ENCODE measurements at places on chromosomes 11 and 22.

DNA sequence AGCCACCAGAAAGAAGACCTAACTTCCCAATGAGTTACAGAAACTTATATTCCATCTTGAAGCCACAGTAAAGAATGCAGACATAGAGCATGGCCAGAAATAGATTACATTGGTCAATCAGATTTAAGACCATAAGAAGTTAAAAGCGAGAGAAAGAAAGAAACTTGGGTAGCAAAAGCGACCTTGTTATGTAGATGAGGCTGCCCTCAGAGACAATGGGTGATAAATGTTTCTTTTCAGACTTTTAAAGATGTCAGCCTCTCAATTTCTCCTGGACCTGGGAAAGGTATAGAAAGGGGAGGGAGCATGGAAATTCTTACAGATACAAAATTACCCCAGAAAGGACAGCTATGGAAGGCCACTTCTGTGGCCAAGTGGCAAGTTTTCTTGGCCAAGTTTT lies 732.6 kb upstream of the LUZP2 start:
- no peak for DNase-seq

DNA sequence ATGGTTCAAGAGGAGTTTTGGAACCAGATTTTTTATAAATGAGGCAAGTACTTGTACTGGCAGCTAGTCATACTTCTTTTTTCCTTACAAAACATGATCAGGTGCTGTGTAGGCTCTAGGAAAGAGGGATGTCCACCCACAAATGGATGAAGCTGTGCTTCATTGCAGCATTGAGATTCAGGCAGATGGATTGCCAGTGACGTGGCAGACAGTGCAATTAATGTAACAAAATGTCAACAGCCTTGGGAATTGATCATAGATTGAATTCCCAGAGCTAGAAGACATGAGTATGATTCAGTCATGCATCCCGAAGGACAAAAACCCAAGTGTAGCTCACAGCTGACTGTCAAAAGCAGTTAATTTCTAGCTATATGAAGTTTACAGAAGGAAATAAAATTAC lies 99.2 kb upstream of the RASSF10 start:
- no peak for DNase-seq

DNA sequence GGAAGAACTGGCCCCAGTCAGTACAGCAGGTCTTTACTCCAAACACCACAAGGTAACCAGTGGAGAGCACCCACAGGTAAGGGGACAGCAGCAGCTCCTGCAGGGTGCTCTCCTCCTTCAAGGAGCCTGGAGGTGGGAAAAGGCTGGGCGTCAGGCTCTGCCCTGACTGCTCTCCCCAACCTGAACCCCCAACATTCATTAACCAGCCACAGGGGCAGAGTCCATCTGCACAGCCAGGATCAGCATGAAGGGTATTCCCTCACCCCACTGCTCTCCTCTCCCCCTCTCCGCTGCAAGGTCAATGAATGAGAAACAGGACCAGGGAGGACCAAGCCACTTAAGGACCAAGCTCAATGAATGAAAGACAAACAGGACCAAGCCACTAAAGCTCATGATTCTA lies 3.7 kb downstream of the SLC37A4 start:
- no peak for DNase-seq

GRCh38 chr11:60263402-60263801 lies 17.1 kb upstream of the MS4A4A start:
- no peak for DNase-seq

GRCh38 chr11:2673250-2673610 lies 26.6 kb downstream of the KCNQ1OT1 start:
- DNase-seq = no peak

DNA sequence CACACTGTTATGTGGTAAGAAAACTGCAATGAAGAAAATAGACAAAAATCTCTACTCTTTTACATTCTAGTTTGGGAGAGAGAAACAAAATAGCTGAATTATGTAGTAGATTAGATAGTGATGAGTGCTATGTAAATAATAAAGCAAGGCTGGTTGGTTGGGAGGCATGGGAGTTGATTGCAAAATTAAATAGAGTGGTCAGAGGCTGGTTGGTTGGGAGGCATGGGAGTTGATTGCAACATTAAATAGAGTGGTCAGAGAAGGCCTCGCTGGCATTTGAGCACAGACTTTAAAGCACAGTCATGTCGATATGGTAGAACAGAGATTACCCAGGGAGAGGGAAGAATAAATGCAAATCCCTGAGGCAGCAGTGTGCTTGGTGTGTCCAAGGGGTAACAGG lies 22.4 kb downstream of the SIK2 start:
- DNase-seq = no peak

DNA sequence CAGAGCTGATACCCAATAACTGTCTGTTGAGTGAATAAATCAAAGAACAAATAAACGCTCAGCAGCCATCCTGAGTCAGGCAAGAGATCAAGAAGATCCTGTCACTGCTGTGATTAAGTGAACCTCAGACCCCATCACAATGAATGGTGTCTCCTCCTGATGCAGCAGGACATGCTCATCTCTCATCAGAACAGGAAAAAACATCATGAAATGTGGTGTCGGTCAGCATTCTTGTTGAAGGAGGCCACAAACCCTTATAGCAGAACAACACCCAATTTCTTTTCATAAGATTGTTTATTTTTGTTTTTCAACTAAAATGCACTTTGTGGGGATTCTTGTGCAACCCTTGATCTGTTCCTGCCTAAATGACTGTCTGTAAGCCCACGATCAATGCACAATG lies 60.3 kb downstream of the SYTL2 start:
- DNase-seq = no peak

- no peak for DNase-seq
These were observed 54.1 kb upstream of the B3GAT1 start for GRCh38 chr11:134466156-134466555.

- DNase-seq = no peak
These were observed 113.3 kb downstream of the MORC2 start for GRCh38 chr22:30855266-30855665.

DNA sequence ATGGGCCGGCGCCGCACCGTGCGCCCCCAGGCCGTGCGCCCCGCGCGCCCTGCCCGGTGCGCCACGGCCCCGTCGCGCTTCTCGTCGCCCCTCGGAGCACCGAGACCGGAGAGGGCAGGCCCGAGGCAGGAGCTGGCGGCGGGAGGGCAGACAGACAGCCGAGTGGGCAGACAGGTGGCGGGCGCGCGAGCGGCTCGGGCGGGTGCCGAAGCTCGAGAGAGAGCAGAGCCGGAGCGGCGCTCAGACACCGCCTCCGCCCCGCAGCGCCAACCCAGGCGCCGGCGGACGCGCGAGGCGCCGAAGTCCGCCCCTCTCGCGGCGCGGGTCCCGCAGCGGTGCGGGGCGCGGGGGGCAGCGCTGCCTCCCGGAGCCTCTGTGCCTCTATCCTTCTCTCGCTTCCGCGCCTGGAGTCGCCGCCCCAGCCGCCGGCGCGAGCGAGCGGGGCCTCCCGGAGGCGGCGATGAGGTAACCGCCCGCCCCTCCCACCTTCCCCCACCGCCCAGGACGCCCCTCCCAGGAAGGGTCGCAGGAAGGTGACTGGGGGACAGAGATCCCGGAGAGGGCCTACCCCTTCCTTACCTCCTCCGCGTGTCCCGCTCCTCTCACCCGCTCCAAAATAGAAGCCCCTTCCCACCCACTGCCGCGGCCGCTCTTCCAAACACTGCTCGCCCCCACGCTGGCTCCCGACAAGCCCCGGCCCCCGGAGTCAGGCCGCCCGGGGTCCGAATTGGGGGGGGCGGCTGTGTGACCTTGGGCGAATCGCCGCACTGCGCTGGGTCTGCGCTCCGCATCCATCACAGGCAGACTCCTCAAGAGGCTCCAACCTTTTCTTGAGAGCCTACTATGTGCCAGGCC lies at the start of gene RASL10A:
RASL10A (minus strand) TSS at position 412 of the 855 bp plus-strand sequence. CDS start 451 bp downstream, outside the sequence.
- DNase-seq = no peak

DNA sequence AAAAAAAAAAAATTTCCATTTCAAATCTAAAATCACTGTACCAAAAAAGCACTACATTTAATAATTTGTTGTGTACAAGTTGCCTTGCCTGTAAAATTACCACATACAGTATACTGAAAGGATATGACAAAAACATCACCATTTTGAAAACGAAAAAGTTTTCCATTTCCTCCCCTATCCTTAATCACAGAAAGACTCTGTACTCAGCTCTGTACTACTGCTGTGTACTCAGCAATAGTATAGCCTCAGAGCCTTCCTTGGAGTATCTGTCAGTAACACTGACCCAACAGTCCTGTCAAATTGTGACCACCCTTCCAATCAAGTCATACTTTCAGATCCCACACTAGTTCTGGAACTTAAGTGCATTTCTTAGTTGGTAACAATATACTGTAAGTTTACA lies 48.0 kb downstream of the CELF1 start:
- DNase-seq = no peak

DNA sequence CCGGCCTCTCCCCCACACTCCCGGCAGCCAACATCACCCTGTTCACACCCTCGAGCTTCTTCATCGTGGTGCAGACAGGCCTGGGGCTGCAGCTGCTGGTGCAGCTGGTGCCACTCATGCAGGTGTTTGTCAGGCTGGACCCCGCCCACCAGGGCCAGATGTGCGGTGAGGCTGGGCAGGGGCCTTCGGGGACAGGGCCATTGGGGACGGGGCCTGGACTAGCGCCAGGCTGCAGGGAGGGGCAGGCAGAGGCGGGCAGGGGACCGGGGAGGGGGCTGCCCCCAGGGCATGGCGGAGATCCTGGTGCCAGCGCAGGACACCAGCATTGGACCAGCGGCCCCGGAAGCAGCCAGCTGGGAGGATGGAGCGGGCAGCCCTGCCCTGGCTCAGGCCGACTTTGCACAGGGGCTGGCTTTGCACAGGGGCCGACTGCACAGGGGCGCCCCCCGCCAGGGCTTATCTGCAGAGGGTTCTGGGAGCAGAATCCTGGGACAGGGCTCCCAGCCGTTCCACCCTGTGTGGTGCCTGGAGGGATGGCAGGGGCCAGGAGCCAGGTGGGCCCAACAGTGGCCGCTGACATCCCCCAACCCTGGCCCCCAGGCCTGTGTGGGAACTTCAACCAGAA lies 8.6 kb downstream of the MUC5B start:
- DNase-seq = no peak

DNA sequence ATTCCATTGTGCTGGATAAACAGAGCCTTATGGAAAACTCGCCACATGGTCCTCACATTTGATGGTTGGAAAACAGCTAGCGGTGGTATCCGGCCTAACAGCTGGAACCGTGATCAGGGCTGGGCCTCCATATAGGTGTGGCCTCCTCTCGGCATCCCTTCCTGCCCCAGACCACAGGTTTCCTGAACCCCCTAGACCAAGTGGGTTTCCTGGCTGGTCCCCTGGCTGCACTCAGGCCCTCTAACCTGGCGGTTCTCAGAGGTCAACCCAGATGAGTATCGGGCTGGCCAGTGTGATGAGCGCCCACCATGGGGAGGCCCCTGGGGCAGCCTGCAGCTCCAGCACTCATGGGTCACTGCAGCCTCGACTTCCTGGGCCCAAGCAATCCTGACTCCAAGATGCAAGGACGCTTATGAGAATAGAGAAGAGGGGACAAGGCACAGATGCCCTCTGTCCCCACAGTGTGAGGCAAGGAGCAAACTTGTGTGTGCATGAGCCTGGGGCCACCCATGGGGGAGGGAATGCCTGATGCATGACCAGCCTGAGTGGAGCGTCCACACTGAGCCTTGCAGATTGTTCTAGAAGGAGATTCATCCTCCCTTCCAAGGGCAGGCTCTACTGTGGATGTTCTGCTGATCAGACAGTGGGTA lies 53.4 kb upstream of the WNT7B start:
- DNase-seq = no peak

DNA sequence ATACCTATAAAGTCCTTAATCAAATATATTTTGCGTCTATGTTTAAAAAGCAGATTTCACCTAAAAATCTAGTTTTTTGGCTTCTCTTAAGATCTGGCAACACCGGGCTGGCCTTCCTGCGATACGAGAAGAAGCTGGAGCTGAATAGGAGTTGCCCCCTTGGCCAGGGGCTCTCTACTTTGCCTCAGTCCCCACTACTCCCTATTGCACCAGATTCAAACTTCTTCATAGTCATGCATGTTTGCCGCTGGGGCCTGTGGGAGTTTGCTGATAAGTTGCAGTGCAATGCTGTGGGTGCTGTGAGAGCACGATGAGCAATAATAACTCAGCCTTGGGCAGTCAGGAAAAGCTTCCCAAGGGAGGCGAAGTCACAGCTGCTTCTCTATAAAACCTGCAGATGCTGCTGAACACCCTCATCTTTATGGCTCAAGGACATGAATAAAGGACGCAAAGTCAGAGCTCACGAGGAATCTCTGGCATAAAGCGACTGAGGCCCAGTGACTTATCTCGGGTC lies 15.2 kb upstream of the EIF3D start:
- DNase-seq = no peak

GRCh38 chr11:121741351-121741760 lies 288.6 kb upstream of the SORL1-AS1 start:
- DNase-seq = no peak
